ENCODE measurements at places on chromosomes 6 and 20.

DNA sequence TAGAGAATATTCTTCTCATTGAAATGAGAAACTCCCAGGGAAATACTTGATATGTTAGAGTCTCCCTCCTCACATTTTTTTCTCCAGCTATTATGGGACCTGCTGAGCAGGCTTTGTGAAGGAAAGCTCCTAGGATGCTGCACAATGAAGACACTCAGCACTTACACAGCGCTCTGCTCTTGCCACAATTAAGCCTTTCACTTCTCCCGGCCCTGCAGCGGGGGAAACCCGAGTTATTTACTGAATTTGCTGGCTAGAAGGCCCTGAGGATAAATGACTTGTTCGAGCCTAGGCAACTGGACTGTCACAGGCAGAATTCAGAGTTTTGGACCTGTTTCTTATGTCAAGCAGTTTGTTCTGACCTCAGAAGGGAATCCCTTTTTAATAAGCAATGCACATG lies 102.0 kb downstream of the MAP3K7 start:
- no peak for DNase-seq

GRCh38 chr6:21263531-21264287 lies 329.8 kb upstream of the SOX4 start:
- no peak for DNase-seq

- no peak for DNase-seq
Observed at GRCh38 chr6:113449051-113449450, 408.1 kb upstream of the MARCKS start.

DNA sequence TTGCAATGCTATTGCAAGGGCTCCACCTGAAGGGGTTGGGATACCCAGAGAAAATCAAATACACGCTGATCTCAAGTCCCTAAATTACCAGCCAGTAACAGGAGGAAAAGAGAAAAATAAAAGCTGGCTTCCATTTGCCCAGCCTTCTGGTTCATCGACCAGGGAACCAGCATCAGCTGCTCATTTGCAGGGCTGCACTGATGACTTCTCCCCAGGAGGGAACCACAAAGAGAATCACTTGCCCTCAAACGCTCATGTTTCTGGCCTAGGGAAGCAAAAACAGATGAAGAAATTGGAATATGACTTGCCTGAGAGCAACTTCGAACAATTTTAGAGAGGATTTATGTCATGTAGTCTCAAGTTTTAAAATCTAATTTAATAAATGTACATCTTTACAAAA lies 119.7 kb downstream of the SH3BGRL2 start:
- DNase-seq, result no peak

DNA sequence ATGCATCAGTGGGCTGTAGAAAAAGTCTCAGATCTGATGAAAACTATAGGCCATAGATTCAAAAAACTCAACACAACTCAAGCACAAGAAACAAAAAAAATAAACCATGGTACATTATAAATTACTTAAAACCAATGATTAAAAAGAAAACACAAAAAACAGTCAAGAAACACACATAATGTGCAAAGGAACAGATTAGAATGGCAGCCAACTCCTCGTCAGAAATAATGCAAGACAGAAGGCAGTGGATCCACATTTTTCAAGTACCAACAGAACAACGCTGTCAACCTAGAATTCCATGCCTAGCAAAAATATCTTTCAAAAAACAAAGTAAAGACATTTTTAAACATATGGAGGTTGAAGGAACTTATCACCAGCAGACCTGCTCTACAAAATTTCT lies 69.7 kb downstream of the PSMB1 start:
- DNase-seq, result no peak

- no peak for DNase-seq
Observed at GRCh38 chr20:63060057-63060991, 53.6 kb upstream of the BHLHE23 start.

DNA sequence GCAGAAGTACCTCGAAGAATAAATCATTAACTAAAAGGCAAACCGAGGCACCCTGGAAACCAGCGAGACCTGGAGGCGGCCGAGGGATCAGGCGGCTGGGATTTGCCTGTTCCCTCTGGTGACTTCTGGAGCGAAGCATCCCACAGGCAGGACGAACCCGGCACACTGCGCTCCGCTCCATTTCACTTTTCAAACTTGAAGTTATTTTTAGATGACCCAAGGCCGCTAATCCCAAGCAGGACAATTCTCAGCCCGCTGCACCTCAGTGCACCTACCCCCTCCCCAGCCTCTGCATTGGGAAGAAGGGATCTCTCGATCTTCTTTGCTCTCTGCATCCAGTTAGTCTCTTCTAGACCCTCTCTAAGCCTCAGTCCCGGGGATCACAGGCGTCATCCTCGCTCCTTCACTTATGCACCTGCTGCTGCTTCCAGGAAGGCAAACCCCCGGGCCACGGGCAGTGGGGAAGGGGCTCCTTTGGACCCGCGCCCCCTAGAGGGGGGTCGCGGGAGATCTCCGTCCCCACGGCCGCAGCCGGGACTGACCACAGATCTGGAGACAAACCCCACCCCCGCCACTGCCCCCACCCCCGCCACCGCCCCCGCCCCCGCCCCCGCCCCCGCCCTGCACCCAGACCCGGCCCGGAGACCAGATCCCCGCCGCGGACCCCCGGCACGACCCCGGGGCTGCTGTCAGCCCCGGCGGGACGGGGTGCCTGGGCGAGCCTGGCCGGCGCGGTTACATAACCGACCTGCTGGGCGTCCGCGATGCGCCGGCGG lies 636 bp downstream of the RCAN2 start:
- DNase-seq, result no peak

- DNase-seq, result no peak
Observed at GRCh38 chr6:137495703-137496336, 1.6 kb upstream of the OLIG3 start.

- DNase-seq, result no peak
Observed at GRCh38 chr6:16184129-16184528, 54.3 kb upstream of the GMPR start.

DNA sequence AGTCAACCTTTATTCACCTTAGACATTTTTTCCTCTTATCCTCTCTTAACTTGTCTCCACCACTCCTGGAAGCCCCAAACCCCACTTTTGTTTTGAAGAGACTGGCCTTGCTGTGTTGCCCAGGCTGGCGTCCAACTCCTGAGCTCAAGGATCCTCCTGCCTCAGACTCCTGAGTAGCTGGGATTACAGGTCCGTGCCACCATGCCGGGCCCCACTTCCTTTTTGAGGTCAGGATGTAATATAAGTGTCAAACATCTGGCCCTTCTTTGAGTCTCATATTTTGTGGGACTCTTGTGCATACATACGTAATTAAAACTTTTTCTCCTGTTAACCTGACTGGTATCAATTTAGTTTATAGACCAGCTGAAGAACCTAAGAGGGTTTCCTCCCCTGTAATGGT lies 1.4 kb upstream of the CDK19 start:
- no peak for DNase-seq

- no peak for DNase-seq
Observed at GRCh38 chr6:39247667-39248194, 18.5 kb upstream of the KCNK5 start.

DNA sequence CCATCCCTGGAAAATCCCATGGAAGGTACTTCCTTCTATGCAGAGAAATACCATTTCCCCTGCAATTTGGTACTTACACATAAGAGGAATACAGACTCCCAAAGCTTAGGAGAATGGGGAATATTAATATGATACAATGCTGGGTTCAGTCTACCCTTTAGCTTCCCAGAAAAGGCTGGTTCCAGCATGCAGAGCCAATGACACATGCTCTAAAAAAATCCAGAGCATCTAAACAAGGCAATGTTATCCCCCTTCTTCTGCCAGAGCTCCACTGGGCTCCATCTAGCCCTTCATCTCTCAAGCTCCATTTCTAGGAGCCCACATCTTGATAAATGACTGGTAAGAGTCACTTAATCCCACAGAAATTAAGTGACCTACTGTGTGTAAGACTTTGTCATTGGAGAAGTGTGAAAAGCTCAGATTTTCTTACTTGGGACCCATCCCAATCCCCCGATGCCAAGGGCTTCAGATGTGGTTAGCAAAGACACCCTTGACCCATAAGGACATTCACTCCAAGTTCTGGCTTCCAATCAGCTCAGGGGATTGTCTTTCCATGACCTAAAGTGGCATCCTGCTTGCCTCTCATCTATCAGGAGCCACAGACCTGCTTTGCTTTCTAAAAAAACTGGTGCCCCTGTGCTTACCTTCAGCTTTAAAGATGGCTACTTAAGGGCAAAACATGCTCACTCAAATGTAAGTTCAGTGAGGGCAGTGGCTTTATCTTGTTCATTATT lies 137.5 kb downstream of the UNC5CL start:
- DNase-seq, result no peak

Data from CD4-positive, alpha-beta memory T cell (primary cell).